ENCODE measurements at places on chromosomes 13 and 19.

- no peak for DNase-seq
Observed at GRCh38 chr13:32048816-32049215, 17.2 kb downstream of the FRY start.

DNA sequence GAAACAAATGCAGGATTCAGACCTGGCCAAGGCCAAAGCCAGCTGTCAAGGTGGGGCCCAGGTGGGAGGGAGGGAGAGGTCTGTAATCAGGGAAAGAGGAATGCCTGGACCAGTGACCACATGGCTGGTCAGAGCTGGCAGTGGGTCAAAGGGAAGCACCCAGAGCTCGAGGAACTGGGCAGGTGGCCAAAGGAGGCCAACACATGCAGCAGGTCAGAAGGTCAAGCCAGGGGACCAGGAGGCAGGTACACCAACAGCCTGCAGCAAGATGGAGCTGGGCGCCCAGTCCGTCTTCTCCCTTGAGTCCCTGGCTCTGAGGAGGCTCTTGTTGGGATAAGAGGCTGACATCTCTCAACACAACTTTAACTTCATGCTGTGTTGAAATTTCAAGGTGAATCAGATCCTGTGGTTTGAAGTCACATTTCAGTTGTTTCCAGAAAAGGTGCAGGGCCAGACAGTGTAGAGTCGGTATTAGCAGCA is 17.1 kb downstream of the GPATCH1 start:
- DNase-seq = no peak

GRCh38 chr19:17972230-17972629 is 5.3 kb downstream of the KCNN1 start:
- DNase-seq = no peak

DNA sequence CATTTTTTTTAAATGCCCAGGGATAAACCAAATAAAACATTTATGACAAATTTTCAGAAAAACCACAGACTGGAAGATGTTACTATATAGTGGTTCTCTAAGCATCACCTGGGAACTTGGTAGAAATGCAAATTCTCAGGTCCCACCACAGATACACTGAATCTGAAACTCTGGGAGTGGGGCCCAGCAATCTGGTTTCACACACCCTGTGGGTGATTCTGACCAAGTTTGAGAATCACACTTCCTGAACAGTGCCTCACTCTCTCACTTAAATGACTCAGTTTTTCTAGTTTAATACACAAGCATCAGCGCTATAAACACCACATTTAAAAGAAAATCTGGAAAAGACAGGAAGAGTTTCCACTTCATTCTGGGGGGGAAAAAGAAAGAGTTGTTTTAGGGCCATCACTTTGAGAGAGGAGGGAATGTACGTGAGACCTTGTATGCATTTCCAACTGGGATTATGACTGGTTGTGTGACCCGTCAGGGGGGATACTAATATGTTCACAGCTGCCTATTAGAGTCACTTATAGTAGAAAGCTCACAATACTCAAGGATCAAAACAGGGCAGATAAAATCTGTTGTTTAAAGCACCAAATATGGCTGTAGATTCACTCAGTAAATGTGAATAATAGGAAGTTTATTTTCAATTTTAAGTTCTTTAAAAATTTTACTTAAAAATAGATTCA is 567.7 kb downstream of the GPC6 start:
- DNase-seq = no peak

Measured in cortex of kidney (tissue), 1 donor.